Stimulated activated CD8-positive, alpha-beta memory T cell treated with anti-CD3 and anti-CD28 coated beads, Interleukin-7, amount 100 ng/mL, for 1 hour (primary cell): ENCODE measurements at places on chromosomes 12 and 14.

DNA sequence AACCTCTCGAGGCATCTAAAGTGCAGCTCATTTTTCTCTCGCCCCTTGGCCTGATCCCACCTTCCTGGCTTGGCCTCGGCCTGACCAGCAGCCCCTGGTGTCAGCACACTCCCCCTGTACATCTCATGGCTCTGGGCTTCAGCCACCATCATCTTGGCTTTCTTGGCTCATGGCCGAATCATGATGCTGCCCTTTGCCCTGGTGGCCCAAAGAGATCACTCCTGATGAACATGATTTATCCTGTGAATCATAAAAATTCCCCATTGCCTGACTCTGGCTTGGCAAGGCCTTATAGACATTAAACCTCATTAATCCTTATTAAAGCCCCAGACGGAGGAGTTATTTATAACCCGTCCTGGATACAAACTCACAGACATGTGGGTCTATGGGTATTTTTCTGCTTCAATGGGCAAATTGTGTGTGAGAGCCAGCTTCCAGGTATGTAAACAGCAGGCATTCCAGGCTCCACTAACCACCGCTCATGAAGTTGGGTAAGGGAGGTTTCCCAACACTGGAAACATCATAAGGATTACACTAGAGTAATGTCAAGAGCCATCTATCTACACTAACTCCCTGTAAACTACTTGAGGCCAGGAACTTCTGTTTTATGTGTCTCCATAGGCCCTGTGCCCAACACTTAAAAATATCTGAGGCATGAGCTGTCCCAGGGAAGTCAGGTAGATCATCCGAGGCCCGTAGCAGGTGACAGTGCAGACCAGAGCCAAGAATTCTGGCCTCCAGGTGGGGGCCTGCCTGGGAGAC is 171.2 kb downstream of the TTC8 start:
- no peak for DNase-seq

DNA sequence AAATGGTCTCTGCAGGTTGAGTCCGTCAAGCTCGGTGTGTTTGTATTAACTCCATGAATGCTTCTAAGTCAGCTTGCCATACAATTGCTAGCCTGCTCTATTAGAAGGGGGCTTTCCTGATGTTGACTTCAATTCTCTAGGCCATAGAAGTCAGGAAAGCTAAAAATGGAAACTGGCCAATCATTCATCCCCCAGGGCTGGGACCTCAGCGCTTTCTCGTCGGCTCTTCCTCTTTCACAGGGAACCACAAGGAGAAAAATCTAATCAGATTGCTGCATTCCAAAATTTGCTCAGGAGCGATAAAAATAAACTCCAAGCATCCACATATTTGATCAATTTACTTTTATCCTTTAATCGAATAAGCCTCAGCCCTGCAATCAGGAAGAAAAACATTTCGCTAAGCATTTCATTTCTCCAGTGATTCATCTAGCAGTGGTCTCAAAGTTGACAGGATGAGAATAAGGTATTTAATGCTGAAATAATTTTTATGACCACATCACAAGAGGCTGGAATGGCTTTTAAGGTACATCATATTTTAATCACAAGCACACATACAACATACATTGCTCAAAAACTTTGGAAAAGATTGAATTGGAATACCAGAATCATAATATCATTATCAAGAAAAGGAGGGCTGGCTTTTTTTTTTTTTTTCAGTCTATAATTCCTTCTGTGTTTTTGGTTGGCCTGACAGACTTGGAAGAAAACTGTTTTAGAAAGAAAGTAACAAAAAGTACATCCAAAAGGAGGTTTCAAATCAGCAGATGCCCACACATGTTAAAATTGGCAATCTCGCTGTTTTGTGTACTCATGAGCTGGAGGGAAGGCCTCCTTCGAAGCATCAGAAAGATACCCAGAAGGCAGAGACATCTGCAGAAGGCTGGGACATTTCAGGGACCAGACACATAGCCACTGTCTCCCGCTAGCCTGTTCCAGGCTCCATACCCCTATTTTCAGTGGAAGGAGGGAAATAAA is 316.3 kb downstream of the NUAK1 start:
- no peak for DNase-seq

DNA sequence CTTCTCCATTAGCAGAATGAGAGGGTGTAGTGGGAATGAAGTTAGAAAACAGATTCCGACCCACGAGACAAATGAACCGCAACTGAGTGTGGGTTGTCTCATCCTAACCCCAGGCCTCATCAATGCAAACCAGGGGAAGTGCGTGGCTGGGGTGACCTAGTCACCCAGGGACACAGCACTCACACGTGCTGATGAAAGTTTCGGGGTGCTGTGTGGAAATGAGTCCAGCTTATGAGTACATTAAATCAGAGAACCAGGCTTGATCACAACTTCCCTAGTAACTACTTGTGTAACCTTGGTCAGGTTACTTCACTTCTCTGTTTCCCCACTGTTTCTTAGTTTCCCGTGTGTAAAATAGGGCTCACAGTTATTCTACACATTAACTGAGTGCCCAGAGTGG is 95.4 kb upstream of the CDKN3 start:
- DNase-seq: no peak

GRCh38 chr14:97077253-97077653 is 280.1 kb downstream of the VRK1 start:
- no peak for DNase-seq

DNA sequence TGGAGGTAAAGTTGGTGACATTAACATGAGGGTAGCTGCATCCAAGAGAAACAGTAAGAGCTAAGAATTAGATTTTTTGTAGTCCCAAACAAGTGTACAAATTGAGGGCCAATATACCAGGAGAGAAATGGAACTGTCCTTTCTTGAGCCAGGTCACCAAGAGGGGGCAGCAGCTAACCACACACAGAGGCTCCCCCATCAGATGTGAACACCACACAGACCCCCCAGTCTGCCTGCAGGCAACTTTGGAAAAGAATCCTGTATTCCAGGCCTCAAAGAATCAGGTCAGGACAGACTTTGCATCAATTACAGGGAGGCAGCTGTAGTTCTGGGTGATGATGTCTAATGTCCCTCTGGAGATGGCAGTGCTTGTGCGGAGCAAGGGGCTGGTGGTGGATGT is 77.9 kb downstream of the SPTB start:
- no peak for DNase-seq
